ENCODE measurements at places on chromosomes 3 and 15.

DNA sequence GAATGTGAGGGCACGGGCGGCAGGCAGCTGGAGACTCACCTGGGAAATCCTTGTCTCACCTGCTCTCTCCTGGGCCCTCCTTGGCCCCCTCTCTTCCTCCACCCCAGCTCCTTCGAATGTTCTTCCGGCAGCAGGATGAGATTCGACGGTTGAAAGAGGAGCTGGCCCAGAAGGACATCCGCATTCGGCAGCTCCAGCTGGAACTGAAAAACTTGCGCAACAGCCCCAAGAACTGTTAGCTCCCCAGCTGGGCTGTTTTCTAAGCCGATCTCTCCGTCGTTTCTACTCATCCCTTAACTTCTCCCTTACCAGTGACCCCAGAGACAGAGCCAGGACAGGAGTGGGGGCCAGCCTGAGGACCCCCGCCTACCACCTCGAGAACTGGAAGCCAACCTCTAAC, 95.0 kb downstream of the ANP32A start:
- no peak for DNase-seq

DNA sequence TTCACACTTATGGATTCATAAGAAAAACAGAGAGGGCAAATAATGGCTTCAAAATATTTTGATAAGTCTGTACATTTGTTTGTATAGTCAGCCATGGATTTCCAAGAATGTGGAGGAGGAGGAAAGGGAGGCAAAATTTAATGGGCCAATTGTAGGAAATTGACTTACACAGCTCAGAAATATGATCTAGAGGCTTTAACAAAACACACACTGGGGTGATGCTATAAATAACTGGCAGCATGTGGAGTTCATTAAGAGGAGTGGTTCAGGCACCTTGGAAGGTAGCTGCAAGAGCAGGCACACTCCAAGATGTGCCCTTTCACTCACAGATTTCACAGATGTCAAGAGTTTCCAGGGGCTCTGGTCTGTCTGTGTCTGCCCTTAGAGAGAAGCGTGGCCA, 193.4 kb upstream of the RASGRP1 start:
- DNase-seq: no peak

GRCh38 chr3:113210604-113211329, 590 bp upstream of the BOC start:
- no peak for DNase-seq

DNA sequence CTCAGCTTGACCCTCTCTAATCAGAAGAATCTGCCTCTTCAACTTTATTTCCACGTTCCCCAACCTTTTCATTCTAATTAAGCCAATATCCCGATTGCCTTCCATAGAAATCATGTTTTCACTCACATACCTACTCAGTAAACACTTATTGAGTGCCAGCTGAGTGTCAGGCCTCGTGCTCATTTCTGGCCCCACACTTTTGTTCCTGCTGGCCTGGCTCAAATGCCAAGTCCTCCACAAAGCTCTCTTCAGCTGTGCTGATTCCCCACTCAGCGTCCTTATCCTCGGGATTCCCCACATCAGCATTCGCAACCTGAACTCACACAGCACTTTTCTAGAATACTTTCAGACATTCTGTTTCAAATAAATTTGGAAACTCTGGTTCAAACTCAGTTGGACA, 68.9 kb downstream of the THBS1 start:
- DNase-seq: no peak

DNA sequence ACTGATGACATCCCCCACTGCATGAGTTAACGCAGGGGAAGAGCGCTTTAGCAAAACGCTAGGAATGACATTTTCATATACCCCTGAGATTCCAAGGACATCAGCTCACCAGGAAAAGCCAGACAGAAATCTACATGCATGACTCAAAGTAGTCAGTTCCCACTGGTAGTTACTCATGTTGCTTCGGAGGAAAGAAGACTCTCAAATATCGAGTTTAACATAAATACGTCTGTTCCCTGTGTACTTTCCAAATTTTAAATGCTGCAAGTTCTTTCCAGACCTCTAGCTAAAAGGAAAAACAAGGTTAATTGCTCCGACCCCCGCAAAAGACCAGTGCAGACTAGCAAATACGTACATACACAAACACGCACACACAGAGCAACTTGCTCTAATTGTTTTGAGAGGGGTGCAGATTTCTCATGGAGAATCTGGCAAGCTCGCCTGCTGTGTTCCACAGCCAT, 115.4 kb upstream of the PRICKLE2 start:
- DNase-seq: no peak

DNA sequence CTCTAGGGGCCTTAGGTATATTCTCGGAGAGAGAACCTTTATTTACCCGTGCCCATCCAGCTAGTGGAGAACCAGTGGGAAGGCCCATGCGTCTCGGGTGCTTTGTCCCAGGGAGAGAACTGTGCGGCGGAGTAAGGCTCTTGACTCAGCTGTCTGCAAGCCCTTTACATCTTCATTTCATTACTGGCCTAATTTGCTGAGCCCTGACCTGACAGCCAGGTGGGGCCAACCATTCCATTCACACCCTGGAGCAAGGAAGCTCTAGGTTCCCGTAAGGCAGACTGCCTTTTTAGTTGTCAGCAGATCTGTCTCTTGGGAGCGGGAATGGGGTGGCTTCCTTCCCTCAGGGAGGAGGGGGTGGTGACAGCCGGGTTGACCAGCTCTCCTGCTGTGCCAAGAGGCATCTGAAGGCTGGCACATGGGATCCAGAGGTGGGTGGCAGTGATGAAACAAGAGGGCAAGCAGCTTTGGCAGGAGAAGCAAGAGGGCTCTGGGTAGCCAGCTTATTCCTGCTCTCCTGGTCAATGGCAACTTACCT, 36.4 kb downstream of the SV2B start:
- DNase-seq: no peak

DNA sequence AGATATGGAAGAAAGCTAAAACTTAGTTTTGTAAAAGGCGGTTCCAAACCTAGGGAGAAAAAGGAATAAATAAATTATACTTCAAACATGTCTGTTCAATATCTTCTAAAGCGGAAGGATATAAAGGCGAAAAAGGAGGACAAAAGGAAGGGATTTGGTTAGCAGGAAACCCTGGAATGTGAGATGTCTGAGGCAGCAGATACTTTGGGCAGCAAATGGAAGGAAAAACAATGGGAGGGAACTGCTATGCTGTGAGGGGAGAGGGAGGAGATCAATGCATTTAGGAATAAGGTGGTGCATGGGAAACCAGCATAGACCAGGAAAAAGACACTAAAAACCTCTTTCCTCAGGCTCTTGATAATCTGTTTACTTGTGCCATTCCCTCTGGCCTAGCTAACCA, 120.8 kb downstream of the DNAH12 start:
- no peak for DNase-seq

DNA sequence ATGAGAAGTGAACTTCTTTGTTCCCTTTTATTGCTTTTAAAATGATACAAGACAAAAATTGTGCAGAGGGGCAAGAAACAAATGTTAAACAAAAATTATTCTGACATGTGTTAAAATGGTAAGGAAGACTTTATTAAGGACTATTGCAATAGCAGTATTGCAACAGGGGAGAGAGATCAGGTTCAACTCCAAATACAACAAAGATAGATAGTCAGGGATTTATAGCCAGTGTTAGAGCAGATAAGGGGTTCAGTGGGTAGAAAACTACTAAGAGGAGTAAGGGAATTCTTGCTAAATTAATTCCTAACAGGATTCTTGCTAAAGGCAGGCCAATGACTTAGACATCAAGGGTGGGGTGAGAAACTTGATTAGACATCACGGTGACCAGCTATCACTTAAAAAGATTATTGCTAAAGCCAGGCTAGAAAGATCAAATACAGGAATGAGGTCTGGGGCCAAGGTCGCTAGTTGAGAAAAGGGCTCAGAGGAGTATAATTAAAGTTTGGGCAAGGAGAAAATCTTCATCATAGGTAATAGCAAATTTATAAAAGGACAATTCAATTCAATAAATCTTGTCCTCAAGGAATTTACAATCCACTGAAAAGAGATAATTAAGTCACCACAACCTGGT, 81.5 kb downstream of the FHIT start:
- no peak for DNase-seq

DNA sequence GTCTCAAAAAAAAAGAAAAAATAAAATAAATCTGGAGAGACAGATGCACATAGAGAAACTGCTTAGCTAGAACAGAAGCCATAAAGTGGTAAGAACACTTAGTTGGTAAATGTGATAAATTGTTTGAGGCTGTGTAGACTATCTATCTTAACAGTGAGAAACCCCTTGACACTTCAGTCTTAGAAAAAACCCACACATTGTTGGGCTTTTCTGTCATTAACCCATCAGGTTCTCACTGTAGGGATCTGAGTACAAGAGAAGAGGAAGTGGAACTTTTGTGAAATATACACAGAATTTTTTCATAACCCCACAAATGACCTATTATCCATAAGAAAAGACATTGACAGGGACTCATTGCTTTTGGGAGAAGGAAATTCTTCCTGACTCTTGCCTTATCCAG, 24.4 kb downstream of the TP63 start:
- no peak for DNase-seq

DNA sequence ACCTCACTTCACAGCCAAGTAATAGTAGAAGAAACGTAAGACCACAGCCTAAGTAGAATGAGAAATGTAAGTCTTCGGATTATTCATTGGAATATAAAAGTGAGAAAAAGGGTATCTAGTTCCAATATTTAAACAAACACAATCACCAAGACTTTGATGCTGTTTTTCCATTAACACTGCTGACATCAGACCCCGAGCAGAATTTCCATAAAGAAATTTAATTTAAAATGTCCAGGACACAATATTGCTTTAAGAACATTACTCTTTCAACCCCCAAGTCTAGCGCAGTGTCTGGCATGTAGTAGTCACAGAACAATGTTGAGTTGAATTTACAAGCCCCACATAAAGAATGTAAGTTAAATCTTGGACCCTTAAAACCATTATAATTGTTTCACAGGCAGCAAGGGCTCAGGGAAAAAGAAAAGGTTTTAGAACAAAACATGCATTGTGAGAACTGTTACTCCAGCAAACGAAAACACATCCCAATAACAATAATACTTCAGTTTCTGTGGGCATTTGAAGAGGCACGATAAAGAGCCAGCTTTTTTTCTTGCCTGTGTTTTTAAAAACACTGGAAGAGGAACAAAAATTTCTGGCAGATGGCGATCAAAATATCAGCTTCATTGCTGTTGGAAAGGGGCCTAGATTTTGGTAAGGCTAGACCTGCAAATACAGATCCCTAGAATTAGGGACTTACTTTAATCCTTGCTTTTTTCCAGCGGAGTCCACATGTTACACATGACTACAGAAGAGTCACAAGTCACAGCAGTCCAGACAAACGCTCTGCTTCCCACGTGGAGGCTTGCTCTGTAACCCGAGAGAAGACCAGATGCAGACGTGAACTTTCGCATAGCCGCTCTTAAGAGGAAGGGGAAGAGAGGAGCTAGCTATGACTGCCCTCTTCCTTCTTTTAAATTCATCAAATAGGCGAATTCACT, 77.9 kb upstream of the IGSF10 start:
- DNase-seq: no peak

GRCh38 chr3:193552923-193553322, 1.8 kb downstream of the ATP13A4 start:
- DNase-seq: no peak

GRCh38 chr3:99484871-99485270, 153.5 kb upstream of the COL8A1 start:
- no peak for DNase-seq

- no peak for DNase-seq
These were observed 2.2 kb upstream of the PGPEP1L start for GRCh38 chr15:99009741-99010330.
